Dorsolateral prefrontal cortex (tissue), 122 donors: ENCODE measurements at places on chromosomes 7 and 10.

GRCh38 chr7:148022832-148023231 lies 567.7 kb upstream of the C7orf33 start:
- DNase-seq: no peak

DNA sequence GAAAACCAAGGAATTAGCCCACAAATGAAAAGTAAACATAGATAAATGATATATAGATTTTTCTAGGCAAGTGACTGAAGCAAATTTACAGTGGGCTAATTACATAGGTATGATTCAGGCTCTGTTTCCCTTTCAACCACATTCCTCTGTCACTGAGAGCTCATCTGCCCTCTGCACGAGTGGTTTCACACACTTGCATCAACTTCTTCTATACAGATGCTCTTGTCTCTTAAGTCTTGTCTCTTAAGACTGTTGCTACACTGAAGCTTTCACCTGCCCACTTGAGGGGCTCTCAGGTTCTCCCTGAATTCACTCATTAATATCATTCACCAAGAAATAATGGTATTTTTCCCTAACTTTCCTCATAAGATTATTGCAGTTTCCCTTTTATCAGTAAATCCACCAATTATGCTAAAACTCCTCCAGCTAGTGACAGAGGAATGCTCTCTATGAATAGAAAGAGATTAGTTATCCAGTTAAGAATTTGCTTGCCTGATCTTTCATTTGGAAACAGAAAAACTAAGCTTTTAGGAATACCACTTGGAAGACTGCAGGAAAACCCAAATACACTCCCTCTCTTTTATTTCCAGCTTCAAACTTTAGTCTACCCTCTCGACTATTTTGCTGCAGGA lies 95.7 kb downstream of the ELAPOR2 start:
- no peak for DNase-seq

DNA sequence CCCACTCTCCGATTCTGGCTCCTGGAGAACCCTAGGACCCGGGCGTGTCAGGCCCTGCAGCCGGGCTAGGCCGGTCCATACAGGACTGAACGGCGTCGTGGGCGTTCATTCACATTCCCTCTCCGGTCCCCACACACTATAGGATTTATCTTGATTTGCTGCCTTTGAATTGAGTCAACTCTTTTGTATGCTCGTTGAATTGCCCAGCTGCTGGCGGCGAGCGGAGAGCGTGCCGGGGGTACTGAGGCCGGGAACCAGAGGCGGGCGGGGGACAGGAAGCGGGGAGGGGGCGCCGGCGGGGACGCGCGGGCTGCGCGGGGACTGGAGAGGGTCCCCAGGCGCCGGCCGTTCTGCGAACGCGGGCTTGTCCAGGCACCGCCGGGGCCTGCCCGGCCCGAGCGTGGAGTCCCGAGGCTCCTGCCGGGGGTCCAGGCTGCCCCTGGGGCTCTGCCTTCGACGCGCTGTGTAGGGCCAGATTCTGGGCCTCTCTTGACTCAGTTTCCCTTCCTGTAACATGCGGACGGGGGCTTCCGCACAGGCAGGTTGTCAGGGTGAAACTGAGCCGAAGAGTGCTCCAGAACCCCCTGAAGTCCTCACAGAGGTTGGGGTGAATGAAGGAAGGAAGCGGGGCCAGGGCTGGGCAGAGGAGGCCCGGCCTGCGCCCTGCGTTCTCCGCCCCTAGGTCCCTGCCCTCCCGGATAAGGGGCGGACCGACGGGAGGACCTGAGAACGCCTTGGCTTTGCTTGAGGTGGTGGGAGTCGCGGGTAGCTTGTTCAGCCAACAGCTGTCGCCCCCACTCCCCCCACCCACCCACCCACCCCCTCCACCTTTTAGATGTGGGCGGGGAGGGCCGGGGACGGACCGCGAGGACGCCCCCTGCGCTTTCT lies 769 bp upstream of the ELFN1 start:
- DNase-seq: peak; percentile 21

- DNase-seq: no peak
These were observed 54.3 kb upstream of the KDM7A start for GRCh38 chr7:140230861-140231770.

GRCh38 chr10:125093974-125094705 lies 66.2 kb downstream of the CTBP2 start:
- no peak for DNase-seq

DNA sequence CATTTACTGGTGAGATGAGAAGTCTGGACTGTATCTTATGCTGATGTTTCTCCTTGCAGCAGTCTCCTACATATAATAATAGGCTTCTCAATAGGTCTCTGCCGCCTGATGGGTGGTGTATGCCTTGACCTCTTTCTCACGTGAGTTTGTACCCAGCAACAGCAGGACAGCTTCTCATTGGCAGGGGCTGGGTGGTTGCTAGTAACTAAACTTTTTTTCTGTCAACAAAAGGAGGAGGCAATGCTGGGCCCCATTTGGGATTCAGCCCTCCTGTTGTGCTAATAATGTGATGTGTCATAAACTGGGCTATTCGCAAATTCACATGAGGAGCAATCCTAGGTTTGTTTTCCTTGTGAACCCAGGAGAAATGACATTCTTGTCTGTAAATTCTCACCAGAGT lies 533.6 kb downstream of the GATA3 start:
- no peak for DNase-seq

GRCh38 chr10:68594405-68594804 lies 34.3 kb downstream of the TET1 start:
- no peak for DNase-seq

DNA sequence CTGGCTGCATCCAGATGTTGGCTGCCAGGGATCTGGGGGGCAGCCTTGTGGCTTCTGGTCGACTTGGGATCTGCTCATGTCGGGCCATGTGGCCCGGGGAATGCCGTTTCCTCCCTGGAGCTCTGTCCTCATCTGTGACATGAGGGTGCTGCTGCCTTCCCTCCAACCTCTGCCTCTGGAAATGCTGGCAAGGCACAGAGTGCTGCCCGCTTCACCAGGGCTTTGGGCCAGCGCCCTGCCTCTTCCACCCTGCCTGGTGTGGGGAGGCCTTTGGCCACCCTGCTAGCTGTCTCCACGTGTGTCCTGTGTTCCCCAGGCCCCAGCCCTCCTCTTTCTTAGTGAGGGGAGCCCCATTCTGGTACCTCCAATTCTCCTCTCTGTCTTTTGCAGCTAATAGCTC lies 5.8 kb upstream of the SMARCD3 start:
- no peak for DNase-seq

GRCh38 chr7:156055206-156055822 lies 243.1 kb upstream of the SHH start:
- no peak for DNase-seq

DNA sequence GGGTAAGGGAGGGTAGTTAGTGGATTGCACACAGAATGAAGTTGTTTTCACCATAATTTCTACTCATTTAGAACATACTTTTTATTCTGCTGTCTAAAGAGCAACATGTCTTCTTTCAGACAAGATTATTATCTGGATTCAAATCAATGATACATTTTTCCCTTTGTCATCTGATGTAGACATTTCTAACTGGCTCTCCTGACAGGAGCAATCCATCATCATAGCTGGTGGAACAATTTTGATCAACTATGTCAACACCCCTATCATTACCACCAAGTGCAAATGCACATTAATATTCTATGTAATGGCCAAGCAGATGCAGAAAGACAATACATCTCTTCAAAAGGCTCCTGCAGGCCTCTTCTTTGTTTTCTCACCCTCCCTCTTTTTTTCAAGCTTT lies 672.9 kb upstream of the LRRTM3 start:
- no peak for DNase-seq

GRCh38 chr10:12484941-12485805 lies 135.8 kb downstream of the CAMK1D start:
- DNase-seq: peak; percentile 18

DNA sequence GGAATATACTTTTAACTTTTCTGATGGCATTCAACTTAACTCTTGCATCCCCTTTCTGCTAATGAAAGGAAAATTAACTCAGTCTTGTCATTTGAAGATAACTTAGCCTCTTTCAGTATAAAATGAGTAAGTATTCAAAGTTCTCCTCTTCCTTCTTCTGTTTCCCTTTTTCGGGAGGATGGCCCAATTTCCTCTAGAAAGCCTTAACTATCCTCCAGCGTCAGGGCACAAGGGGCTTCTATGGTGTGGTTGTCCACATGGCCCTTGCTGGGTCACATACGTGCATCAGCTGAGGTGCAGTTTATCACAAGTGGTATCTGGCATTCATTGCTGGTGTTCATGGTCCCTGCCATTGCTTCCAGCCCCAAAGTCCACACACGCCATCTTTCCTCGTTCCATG lies 17.8 kb upstream of the GSAP start:
- DNase-seq: no peak

- no peak for DNase-seq
These were observed 54.0 kb downstream of the SHOC2 start for GRCh38 chr10:110973400-110973799.

- no peak for DNase-seq
These were observed 49.8 kb upstream of the DAGLB start for GRCh38 chr7:6497637-6497905.

GRCh38 chr10:59465088-59465487 lies 102.7 kb upstream of the FAM13C start:
- no peak for DNase-seq

DNA sequence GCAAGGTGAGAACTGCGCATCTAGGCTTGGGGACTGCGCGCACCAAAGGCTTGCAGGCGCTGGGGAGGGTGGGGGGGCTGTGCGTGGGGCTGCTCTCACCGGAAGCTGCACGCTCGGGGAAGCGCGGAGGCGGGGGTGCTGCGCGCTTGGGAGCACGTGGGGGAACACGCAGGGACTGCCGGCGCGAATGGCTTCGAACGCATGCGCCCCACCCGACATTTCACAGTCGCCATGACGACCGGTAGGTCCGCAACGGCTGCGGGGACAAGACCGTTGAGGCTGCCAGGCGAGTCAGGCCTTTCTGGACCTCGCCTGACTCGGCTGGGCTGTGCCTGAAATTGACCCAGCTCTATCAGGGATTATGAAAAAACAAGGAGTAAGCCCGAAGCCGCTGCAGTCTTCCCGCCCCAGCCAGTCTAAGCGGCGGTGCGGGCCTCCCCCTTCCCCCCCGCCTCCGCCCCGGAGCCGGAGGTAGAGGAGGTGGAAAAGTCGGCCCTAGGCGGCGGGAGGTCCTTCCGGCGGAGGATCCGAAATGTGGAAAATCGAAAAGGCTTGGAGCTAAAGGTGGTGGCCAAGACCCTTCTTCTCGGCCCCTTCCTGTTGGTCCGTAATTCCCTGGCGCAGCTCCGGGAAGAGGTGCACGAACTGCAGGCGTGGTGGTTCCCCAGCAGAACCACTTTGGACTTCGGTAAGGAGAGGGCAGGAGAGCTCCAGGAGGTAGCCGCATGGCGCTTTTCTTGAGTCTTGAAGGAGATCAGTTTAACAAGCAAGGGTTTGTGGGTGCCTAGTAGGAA lies 34.9 kb upstream of the STEAP1 start:
- peak; percentile 33 for DNase-seq

- DNase-seq: no peak
These were observed 233.7 kb downstream of the ADK start for GRCh38 chr10:74384615-74385183.

DNA sequence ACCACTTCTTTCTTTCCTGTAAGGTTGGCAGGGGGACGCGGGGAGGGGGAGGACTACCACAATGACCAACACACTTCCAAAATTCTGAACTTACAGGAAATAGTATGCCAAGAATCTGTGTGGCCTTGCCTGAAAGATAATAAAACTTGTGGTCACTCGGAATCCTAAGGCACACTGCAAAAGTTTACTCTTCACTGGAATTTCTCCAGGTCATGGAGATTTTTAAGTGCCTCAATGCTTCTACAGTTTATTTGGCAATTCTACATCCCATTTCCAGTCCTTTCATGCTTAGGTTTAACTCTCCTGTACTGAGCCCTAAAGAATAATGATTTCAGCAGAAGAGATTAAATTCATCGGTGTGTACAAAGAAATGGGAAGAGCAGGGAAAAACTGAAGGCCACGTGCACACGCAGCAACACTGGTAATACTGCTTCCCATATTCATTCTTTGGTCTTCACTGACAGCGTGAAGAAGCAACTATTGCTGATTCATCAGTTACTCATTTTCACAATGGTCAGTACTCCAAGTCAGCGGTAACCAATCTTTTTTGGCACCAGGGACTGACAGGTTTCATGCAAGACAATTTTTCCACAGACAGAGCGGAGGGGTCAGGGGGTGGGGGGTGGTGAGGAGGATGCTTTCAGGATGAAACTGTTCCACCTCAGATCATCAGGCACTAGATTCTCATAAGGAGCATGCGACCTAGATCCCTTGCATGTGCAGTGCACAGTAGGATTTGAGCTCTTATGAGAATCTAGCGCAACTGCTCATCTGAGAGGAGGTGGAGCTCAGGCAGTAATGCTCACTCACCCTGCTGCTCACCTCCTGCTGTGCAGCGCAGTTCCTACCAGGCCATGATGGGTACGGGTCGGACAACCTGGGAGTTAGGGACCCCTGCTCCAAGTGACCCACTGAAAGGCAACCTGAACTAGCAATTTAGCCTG lies 9.8 kb downstream of the LARP4B start:
- DNase-seq: no peak

DNA sequence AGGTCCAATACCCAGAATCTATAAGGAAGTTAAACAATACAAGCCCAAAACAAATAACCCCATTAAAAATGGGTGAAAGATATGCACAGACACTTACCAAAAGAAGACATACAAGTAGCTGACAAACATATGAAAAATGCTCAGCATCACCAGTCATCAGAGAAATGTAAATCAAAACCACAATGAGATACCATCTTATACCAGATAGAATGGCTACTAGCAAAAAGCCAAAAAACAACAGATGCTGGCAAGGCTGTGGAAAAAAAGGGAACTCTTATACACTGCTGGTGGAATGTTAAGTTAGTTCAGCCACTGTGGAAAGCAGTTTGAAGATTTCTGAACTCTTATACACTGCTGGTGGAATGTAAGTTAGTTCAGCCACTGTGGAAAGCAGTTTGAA lies 331.1 kb downstream of the KIF20B start:
- DNase-seq: no peak

DNA sequence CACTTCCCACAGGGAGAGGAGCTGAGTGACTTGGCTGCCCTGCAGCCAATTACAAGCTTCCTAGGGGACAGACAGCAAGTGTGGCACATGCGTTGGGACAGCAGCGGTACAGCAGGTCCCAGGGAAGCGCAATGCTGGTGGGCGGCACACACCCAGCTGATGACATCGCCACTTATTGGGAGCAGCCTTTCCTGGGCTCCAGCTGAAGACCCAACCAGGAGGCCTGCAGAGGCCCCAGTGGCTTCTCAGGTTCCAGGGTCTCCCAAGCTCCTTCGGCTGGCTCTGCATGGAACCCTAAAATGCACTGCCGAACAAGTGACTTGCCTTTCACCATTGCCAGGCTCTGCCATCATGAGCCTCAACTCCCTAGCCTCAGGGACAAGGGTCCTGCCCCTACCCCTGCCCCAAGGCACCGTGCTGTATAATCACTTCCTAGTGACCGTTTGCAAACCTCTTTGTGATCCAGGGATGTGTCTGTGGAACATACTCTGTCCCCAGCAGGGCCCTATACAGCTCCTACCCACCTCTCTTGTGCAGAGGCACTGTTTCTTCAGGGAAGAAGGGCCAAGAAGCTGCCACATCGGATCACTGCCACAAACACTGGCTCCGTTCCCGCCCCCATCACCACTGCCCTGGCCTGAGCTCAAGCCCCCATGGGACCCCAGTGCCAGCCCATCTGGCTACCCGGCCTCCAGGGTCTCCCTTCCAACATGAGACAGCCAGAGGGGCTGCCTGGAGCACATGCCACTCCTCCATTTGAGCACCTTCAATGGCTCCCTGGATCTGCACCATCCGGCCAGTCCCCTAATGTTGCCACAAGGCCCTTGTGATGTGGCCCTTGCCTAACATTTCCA lies 19.3 kb upstream of the SLIT1 start:
- no peak for DNase-seq
